ENCODE measurements at places on chromosomes 7 and 10.

- no peak for DNase-seq
These were observed 213.9 kb upstream of the SH2B2 start for GRCh38 chr7:102072636-102073209.

DNA sequence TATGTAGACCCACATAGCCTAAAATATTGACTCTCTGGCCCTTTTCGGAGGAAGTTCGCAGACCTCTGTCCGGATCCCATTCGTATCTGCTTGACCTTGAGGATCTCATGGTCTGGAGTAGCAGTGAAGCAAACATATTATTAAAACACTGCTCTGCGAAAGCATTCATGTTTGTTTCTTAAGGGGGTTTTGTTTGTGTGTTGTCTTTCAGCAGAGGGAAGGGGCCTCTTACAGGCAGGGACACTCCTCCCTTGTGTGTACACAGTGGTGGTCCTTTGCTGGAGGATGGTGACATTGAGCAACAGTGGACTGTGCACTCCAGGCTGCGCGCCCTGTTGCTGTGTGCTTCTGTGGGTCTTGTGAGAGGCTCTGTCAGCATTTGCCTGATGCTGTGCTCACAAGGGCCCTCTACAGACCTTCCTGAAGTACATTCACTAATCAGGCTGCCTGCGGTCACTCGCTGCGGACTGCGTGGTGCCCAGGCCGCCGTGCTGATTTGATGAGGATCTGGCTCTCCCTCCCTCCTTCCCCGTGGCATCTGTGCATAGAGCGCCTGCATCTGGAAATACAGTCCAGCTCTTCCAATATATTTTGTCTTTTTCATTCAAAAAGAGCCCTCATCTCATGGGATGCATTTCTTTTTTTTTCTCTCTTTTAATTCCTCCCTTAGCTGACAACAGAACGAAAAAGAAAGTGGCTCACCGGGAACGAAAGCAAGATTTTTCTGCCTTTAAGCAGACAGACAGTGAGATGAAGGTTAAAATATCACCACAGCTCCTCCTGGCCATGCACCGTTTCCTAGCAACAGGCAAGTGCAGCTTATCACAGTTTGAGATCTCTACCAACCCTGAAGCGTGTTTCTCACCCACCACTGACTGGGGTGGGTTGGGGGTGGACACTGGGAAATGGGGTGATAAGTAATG is 135.8 kb downstream of the CNNM2 start:
- peak; percentile 61 for DNase-seq

DNA sequence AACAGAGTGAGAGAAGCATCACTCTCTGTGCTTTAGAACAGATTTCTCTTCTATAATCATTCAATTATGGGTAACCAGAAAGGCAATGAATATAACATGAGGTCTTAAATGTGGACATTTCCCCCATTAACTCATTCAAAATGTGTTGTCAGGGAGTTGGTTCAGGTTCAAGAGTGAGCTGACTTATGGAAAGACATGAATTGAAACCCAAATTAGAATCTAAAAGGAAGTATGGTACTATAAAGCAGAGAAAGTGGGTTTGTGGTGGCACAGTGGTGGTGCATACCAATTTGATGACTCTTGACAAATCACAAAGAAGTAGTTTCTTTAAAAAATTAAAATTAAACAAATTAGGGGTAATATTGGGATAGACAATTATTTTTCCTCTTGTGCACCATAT is 114.6 kb upstream of the MEOX2 start:
- DNase-seq = no peak

GRCh38 chr7:36601601-36602000 is 122.7 kb downstream of the AOAH start:
- no peak for DNase-seq

DNA sequence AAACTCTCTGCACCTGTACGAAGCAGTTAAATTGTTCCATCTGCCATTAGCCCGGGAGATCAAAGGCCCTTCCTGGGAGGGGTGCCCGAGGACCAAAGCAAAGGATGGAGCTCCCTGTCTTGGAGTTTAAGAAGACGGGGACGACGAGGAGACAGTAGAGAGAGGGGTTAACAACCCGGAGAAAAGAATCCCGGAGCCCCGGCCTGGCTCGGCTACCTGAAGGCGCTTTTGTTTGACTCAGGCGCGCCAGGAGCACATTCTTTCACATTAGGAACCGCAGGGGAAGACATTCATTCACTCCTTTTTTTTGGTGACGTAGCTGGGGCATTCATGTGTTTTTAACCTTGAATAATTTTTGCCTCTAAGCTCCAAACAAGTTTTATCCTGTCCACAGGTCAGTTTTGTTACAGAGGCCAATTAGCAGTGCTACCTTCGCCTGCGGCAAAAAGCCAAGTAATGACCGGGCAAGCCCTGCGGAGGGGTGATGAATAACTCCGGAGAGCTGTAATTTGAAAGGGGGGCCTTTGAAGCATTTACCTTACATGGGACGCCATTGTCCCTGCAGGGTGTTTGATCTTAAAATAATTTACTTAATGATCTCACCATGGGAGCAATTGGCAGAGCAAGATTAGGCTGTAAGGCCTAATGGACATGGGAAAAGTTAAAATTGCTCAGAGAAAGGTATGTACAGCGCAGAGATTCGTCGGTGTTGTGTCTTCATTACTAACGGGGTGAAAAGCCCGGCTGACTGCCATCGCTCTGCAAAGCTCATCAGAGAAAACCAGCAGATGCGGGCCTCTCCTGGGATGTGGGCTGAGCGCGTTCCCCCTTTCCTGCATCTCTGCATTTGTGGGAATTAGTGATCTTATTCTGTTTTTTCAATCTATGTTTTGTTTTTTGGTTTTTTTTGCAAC is 258.0 kb upstream of the SP4 start:
- DNase-seq = no peak

- no peak for DNase-seq
These were observed 35.0 kb upstream of the DGKI start for GRCh38 chr7:137881607-137882260.

GRCh38 chr10:108631332-108631731 is 1292.0 kb downstream of the XPNPEP1 start:
- DNase-seq = no peak

DNA sequence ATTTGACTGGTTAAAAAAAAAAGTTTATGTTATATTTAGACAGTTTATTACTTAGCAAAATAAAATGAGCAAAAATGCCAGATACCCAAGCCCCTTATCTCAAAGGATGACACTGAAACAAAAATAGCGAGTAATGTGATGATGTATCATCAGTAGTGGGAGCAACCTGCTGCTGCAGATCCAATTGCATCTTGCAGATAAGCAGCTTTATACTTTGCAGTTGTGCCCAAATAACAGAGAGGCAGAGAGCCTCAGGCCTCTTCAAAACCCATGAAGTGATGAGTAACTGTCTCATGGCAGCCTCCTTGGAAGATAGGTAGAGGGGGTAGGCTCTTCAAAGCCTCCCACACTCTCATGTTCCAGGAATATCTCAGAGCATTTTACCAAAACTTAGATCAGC is 468.2 kb upstream of the LRRTM3 start:
- DNase-seq = no peak

GRCh38 chr7:133354546-133355324 is 101.9 kb downstream of the EXOC4 start:
- no peak for DNase-seq

DNA sequence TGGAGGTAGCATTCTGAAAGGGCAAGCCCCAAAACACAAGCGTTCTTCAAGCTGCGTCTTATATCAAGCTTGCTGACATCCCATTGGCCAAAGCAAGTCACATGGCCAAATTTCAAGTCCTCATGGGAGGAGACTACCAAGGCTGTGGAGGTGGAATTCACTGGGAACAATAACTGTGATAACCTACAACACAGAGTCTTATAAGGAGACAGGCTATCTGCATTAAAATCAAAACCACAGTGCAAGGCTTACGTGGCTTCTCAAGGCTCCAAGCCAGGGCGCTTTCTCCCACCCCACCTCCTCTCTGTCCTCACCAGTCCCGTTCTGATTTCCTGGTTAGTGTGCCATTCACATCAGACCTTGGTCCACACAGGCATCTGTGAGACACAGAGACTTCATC is 39.4 kb downstream of the ADRB1 start:
- no peak for DNase-seq

DNA sequence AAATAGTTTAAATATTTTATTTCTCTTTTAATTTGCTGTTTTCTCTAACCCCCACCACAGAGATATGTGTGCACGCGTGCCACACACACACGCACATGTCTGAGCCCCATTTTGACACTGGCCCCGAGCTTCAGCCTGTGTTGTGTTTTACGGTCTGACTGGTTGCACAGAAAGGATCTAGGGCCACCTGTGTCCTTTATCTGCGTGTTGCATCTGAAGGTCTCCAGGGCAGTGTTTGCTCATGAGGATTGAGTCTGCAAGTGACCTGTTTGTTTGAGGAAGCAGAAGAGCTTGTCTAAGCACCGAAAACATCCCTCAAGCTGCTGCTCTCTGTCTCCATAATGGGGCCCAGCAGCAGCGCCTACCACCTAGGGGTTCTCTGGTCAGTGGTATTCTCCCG is 266.4 kb upstream of the LYZL1 start:
- DNase-seq = no peak

- no peak for DNase-seq
These were observed 18.1 kb upstream of the ABCB5 start for GRCh38 chr7:20597339-20597738.

GRCh38 chr7:50653126-50653864 is 88.1 kb upstream of the DDC start:
- DNase-seq = no peak

DNA sequence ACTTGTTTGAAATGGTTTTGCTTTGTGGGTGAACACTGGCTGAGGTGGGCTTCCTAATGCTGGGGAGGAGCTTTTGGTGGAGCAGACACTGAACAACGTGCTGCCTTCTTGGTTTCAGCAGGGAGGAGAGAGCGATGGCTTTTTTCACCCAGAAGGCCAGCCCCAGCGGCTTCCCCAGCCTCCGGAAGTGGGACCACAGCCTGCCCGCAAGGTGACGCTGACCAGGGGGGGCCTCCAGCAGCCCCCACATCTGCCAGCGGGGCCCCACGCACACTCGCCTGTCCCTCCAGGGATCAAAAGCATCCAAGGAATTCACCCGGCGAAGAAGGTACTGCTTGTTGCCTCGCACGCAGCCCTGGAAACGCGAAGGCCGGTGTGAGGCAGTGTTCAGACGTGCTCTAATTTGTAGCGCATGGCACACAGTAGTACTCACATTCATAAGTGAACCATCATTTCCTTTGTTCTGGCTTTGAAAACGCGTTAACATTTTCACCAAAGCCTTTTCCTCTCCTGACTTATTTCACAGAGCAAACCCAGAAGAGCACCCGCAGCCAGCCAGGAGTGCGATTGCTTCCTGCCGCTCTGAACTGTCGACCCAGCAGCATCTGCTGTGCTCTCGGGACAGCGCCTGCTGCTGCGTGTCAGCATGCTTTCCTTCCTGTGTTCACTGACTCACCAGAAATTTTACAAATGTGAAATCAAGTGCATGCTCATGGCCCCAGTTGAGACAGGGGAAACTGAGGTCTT is 48.4 kb downstream of the SHH start:
- no peak for DNase-seq

GRCh38 chr10:111200505-111201186 is 123.8 kb downstream of the ADRA2A start:
- DNase-seq = no peak

- DNase-seq = peak; percentile 75
These were observed 116.9 kb upstream of the CHST15 start for GRCh38 chr10:124210263-124210662.

DNA sequence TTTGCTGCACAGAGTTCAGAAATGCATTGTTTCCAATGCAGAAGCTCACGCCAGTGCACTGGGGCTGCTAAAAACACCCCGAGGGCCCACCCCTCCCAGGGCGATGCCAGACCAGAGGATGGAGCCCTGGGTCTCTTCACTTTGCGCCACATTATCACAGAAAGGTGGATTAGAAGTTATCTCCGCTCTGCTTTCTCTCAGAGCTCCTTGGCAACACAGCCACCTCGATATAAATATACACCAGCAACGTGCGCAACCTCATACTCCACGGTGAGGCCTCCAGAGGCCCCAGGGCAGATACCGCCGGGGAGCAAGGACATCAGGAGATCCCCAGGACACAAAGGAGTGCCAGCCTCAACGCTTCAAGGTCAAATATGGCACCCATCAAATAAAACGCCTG is 121.0 kb upstream of the TBX20 start:
- DNase-seq = no peak

GRCh38 chr10:123399276-123399839 is 245.2 kb downstream of the BUB3 start:
- DNase-seq = no peak

DNA sequence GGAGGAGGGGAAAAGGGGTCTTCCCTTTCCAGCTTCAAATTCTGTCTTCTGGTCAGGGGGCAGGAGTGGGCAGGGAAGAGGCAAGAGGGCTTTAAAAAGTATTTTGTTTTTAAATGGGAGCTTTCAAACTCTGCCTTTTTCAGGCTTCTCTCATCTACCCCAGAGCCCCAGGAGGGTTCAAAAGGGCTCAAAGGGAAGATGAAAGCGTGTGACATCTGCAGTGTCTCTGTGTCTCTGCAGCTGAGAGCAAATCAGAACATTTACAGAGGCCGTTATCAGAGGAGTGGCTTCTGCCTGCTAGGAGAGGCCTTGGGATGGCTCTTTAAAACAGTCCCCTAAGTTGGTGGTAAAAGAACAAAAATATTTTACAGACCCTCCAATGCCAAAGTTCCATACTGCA is 30.3 kb downstream of the TRIM8 start:
- no peak for DNase-seq

DNA sequence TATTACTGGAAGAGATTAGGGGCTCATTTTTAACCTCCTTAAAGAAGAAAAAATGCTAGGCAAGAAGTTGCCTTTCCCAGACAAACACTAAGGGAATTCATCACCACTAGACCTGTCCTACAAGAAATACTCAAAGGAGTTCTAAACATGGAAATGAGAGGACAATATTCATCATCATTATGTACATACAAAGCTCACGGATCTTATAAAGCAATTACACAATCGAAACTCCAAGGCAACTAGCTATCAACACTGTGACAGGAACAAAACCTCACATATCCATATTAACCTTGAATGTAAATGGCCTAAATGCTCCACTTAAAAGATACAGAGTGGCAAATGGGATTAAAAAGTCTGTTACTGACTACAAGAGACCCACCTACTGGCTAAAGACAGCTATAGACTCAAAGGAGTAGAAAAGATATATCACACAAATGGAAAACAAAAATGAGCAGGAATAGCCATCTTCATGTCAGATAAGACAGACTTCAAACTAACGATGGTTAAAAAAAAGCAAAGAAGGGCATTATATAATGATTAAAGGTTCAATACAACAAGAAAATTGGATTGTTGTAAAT is 246.6 kb downstream of the ADRA2A start:
- no peak for DNase-seq

DNA sequence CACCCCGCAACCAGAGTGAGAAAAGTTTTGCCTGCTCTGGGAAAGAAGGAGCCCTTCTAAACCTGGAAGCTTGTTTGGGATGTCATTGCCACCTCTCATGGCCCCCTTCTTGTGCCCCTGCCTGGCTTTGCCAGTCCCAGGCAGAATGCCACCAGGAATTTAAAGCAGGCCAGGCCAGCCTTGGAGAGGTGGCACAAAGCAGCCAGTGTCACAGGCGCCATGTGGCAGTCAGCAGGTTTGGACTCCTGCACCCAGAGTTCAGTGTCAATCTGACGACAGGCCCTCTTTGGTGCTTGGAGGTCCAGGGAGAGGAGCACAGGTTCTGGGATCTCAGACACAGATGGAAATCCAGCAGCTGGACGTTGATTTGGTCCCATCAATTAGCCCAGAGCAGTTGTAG is 12.7 kb downstream of the HK1 start:
- no peak for DNase-seq

GRCh38 chr10:124918906-124919305 is 23.0 kb upstream of the ZRANB1 start:
- DNase-seq = no peak

All from SHP77 treated with DMSO at 0.1 percent for 48 hours (cell line).